B cell (primary cell): ENCODE measurements at places on chromosomes 3 and 15. TPM values are rescaled to one million over a fixed set of nuclear protein-coding genes. Genes with fewer than 3 reads are reported as not detected.

DNA sequence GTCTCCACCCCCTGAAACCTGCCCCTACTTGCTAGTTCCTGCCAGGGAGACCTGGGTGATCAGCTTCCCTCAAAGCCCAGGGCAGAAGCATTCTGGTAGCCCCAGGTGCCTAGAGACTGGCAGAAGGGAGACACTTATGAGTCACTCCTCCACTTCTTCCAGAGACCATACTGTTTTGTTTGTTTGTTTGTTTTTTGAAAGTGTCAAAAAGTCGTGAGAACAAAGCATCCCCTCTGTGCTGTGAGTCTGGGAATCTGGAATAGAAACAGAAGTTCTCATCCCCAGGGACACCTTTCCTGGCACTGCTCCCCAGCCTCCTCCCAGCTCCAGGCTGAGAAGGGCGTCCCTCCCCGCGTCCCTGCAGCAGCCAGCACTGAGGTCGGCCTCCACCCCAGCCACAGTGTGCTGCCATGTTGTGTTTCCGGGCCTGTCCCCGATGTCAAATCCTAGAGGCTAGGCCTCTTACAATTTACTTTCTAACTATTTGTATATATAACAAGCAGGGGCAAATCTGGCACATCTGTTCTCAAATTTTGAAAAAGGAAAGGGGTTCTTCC is 573.0 kb downstream of the RBMS3 start:
- DNase-seq = no peak

GRCh38 chr3:178419071-178419470 is 117.2 kb upstream of the KCNMB2 start:
- no peak for DNase-seq

DNA sequence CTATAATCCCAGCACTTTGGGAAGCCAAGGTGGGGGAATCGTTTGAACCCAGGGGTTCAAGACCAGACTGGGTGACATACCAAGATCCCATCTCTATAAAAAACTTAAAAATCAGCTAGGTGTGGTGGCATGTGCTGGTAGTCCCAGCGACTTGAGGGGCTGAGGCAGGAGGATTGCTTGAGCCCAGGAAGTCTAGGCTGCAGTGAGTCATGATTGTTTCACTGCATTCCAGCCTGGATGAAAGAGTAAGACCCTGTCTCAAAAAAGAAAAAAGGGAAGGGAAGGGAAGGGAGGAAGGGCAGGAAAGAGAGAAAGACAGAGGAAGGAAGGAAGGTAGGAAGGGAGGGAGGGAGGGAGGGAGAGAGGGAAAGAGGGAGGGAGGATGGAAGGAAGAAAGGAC is 133.7 kb upstream of the LRRN1 start:
- no peak for DNase-seq

DNA sequence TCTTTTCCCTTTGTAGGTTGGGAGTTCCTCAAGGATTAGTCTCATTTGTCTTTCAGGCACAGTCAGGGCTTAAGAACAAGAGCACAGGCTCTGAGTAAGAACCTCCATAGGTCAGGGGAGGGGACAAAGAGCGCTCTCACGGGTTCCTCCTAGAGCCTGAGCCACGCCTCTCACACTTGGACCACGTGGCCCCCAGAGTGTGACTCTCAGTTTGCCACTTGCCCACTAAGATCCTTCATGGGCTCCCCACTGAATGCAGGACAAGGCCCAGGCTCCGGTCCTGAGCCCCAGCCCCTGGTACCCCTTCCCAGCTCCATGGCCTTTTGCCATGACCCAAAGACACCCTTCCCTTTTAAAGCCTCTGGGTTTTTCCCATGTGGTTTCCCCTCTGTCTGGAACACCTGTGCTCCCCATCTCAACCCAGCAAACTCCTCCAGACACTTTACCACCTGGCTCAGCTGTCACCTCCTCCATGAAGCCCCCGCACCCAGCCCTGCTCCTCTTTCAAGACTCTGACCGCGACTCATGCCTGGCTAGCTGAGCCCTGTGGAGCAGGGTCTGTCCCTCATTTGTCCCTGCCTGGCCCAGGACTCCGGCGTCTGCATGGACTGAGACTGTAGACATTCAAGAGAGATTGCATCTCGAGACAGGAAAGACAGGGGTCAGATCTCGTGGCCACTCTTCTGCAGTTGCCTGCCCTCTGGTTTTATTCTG is 32.7 kb downstream of the IQSEC1 start:
- DNase-seq = peak; percentile 70

DNA sequence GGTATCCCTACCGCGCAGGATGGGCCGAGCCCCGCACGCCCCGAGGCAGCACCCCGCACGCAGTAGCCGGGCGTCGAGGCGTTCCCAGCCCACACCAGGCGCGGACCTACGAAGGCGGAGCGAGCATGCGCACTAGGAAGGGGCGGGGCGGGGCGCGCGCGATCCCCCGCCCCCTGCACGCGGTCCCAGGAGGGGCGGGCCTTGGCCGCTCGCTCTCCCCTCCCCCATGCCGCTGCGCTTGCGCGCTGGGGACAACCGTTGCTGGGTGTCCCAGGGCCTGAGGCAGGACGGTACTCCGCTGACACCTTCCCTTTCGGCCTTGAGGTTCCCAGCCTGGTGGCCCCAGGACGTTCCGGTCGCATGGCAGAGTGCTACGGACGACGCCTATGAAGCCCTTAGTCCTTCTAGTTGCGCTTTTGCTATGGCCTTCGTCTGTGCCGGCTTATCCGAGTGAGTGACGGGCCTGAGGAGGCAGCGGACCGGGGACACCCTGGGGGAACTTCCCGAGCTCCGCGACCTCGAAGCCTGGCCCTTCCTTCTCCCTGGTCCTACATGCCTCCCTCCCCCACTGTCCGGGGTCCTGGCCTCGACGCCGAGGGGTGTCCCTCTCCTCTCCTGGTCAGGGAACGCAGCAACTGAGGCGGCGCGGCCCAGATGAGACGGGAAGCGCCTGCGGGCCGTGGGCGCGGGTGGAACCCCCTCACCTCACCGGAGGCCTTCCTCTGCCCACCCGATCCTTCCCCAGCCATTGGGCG is at the start of gene SPESP1:
TSS of gene SPESP1 (plus strand) at position 258 of the 755 bp plus-strand sequence. CDS start at position 387, 129 bp downstream.
- peak; percentile 50 for DNase-seq

GRCh38 chr15:34850121-34850520 is 54.8 kb upstream of the ACTC1 start:
- no peak for DNase-seq

- DNase-seq = no peak
Measured at GRCh38 chr3:128498127-128498626, 5.2 kb upstream of the GATA2 start.

DNA sequence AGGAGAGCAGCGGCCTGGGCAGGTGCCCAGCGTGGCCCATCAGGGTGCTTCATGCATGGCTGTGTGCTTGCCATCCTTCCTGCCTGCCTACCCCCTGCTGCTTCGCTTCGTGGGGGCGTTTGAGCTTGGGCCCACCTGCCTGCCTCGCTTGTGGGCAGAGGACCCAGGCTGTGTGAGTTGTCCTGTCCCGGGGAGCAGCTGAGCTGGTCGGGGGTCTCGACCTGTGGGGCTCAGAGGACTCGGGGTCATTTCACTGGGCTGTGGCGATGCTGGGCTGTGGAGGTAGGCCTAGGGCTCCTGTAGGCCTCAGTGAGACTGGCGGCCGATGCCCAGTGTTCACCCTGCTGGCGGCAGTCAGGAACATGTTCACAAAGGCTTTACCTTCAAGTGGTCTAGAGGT is 12.1 kb upstream of the STAB1 start:
- no peak for DNase-seq

DNA sequence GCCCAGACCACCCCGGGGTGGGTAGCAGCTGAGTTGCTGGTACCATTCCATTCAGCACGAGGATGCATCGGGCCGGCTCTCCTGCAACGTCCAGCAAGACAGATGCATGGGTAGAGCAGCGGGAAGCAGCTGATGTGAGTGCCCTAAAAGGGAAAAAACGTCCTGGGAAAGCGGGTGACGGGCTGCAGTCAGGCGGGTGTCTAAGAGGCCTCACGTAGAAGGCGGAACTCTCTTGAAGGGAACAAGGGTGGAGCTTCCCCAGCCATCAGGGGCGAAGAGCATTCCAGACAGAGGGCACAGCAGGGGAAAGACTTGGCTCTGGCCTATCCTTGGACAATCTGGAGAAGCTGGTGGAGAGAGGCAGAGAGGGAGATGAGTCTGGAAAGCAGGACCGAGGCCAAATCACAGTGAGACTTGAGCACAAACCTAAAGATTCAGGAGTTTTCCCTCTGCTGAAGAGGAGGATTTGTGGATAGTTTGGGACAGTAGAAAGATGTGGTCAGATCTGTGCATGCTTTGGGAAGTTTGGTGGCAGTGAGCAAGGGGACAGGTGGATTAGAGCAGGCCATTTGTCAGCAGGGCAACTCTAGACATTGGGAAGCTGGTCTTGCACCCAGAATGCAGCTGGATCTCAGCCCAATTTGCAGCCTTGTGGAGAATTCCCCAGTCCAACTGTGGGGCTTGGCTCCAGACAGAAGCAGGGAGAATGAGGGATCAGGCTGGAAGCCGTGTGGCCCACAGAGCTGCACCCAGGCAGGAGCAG is 70.7 kb downstream of the SEMA5B start:
- DNase-seq = no peak

GRCh38 chr3:58151637-58152036 is 59.1 kb downstream of the DNASE1L3 start:
- DNase-seq = no peak

DNA sequence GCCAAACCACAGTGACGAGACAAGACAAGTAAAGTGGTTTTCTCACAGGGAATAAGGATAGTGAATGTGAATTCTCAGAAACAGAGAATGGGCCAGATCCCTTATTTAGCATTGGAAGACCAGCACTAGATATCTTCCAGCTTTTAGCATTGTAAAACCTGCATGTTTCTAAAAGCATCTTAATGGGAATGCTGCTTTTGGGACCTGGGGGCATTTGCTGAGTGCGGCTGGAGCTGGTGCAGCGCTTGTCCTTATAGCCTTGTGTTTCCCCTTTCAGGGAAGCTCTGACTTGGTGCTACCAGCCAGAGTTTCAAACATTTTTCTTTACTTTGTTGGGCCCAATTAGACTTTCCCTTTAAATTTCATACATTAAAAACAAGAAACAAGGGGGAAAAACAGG is 52.9 kb downstream of the CLSTN2 start:
- no peak for DNase-seq

DNA sequence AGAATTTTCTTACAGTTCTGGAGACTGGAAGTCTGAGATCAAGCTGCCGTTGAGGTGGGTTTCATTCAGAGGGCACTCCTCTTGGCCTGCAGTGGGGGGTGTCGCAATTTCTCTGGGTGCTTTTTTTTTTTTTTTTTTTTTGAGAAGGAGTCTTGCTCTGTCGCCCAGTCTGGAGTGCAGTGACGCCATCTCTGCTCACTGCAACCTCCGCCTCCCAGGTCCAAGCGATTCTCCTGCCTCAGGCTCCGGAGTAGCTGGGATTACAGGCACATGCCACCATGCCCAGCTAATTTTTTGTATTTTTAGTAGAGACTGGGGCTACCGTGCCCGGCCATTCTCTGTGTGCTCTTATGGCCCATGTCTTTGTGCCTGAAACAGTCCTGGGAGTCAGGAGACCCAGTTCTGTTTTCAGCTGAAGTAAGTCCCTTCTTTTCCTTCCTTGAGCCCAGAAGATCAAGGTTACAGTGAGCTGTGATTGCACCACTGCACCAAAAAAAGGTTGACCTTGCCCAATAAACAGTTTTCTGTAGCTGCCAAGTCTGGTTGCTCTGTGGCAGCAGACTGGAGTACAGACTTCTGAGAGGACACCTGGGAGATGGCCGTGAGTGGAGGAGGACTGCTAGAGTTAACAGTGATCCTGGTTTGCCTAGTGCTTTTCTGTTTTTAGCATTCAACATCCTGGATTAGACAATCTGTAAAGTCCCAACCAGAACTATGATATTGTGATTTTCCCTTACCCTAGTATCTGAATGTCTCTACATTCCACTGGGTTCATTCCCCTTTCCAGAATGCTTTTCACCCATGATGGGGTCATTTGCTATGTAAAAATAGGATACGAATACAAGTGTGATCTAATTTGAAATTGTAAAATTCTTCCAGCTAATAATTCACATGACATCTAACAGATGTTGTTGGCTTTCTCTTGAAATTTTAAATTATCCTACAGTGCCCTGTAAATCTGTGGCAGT is 76.6 kb upstream of the RNF7 start:
- DNase-seq = no peak

- DNase-seq = no peak
Measured at GRCh38 chr15:66934868-66935520, 130.4 kb upstream of the SMAD3 start.

DNA sequence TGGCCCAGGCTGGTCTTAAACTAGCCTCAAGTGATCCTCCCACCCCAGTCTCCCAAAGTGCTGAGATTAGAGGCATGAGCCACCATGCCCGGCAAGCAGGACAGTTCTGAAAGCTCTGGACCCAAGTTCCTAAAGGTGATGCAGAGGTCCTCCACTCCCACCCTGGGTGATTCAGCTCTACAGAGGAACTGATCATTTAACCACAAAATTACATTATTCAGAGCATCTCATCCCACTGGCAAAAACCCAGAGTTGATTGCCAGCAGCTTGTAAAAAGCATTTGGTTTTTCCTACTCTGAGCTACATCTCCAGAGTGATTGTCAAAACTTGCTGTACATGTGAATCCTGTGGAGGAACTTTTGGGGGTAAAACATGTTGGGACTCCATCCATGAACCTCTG is 60.2 kb downstream of the SLTM start:
- no peak for DNase-seq

DNA sequence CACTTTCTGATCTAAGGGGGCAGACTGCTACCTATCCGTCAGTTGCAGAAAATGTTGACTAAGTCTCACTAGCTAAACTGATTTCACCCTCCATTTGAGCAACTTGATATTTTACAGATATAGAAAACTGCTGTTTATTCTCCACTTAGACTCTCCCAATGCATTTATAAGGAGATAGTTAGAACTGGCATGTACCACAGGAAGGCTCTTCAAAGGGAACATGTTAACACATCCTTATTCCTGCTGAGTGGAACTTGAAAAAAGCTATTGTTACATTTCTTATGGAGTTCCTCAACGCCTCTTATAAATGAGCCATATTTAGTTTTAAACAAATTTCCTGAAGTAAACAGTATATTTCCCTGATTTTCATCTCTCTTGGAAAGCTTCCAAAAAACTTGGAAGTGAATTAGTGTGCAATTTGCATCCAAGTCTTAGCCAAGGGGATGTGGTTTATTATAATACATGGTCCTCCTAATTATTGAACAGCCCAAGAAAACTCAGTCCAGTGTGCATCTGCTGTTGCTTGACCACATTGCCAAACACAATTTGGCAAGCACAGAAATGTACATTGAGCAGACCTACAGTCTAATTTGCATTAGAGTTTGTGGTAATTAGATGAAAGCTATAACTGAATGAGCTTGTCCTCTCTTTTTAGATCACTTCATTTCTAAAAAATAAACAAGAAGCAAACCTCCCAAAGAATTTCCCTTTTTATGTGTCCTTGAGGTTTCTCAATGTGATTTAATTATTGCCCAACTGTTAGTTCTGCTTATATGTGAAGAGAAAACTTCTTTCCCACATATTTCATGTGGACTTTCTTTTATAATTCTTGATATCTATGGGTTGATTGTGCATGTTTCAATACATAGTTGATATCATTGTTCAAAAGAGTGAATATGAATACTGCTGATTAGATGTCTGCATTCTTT is 72.6 kb upstream of the DPH6 start:
- no peak for DNase-seq

GRCh38 chr3:17969985-17970568 is 227.6 kb upstream of the TBC1D5 start:
- DNase-seq = no peak

SMAD6 gene
- polyA plus RNA-seq = 0.03 TPM in 2 replicates

CD200 gene
- polyA plus RNA-seq = 49.9 and 53.6 TPM in 2 replicates

SGO1 gene
- polyA plus RNA-seq = 1.4 and 2.4 TPM in 2 replicates
